ENCODE measurements at places on chromosomes 6 and 20. TPM values are rescaled to one million over a fixed set of nuclear protein-coding genes. Genes with fewer than 3 reads are reported as not detected.

Gene COL10A1
- 0.07 TPM for polyA plus RNA-seq

Gene SLC22A3
- polyA plus RNA-seq = not detected

Gene PSORS1C1
- not detected for polyA plus RNA-seq

Gene TAGAP
- polyA plus RNA-seq = 210 TPM

- peaks cover 56% of the 10 kb centered on the region for H3K4me1 ChIP-seq
- H3K36me3 ChIP-seq = no peaks in the 10 kb centered on the region
- H3K27ac ChIP-seq = no peak overlapping the region
- H3K4me3 ChIP-seq = peak overlapping the region; percentile 31
- DNase-seq = no peak
- H3K27me3 ChIP-seq = no peaks in the 10 kb centered on the region
Observed at GRCh38 chr6:136783495-136784270, 8.6 kb downstream of the MAP3K5 start.

- H3K36me3 ChIP-seq = peaks cover 7% of the 10 kb centered on the region
- H3K4me1 ChIP-seq = peaks cover 24% of the 10 kb centered on the region
Observed at GRCh38 chr20:34112600-34113101, 608 bp upstream of the EIF2S2 start.

GRCh38 chr20:53943522-53944291 lies 126.7 kb downstream of the BCAS1 start:
- H3K27ac ChIP-seq = no peak overlapping the region
- H3K4me3 ChIP-seq = no peak overlapping the region
- DNase-seq = peak; percentile 43
- H3K4me1 ChIP-seq = peaks cover 23% of the 10 kb centered on the region
- H3K36me3 ChIP-seq = no peaks in the 10 kb centered on the region
- H3K27me3 ChIP-seq = no peaks in the 10 kb centered on the region

DNA sequence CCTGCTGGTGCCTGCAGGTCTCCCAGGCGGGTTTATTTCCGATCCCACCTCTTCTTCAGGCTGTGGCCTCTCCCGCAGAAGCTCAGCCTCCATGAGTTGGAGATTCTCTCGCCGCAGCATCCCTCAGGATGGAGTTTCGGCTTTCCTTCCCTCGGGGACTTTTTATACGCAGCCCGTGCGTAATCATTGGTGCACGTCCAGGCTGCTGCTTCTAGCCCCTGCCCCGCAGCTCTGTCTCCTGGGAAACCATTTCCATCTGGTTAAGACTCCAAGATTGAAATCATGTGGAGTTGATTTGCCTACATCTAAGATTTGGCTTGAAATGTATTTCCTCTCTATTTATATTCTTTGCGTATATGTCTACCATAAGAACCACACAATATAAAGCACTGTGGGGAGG lies 46.7 kb upstream of the CARMIL1 start:
- no peaks in the 10 kb centered on the region for H3K4me1 ChIP-seq
- DNase-seq = no peak
- H3K4me3 ChIP-seq = no peak overlapping the region
- no peak overlapping the region for H3K27ac ChIP-seq
- no peaks in the 10 kb centered on the region for H3K36me3 ChIP-seq

GRCh38 chr6:111865909-111866546 lies 7.2 kb downstream of the FYN start:
- H3K4me3 ChIP-seq = peak overlapping the region; percentile 17
- H3K36me3 ChIP-seq = no peaks in the 10 kb centered on the region
- no peaks in the 10 kb centered on the region for H3K27me3 ChIP-seq
- H3K27ac ChIP-seq = peak overlapping the region; percentile 32
- H3K4me1 ChIP-seq = peaks cover 91% of the 10 kb centered on the region

GRCh38 chr6:151199991-151200390 lies 39.8 kb upstream of the AKAP12 start:
- H3K36me3 ChIP-seq = no peaks in the 10 kb centered on the region
- no peak overlapping the region for H3K4me3 ChIP-seq
- no peak overlapping the region for H3K27ac ChIP-seq
- no peak for DNase-seq
- no peaks in the 10 kb centered on the region for H3K4me1 ChIP-seq

DNA sequence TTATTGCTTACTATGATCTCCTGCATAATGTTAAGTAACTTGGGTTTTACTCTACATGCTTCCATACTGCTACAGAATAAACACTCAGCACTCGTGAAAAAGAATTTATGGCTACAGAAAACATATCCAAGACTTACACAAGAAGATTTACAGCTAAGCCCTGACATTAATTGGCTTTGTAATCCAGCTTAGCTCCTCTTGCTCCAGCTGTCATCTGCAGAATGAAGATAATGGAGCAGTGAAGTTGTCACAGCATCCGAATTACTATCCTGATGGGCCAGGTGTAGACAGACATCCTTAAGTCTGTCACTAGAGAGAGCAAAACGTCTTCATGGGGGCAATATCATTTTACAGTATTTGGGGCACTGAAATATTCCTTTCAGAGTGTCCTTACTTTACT lies 155.3 kb downstream of the PRKN start:
- H3K4me1 ChIP-seq = no peaks in the 10 kb centered on the region
- DNase-seq = no peak
- no peak overlapping the region for H3K27ac ChIP-seq
- H3K4me3 ChIP-seq = no peak overlapping the region

GRCh38 chr20:17316316-17317038 lies 89.6 kb downstream of the PCSK2 start:
- H3K36me3 ChIP-seq = no peaks in the 10 kb centered on the region
- H3K27me3 ChIP-seq = no peaks in the 10 kb centered on the region
- no peak overlapping the region for H3K4me3 ChIP-seq
- H3K27ac ChIP-seq = no peak overlapping the region
- no peaks in the 10 kb centered on the region for H3K4me1 ChIP-seq
- DNase-seq = no peak
